ENCODE measurements at places on chromosomes 5 and 9.

DNA sequence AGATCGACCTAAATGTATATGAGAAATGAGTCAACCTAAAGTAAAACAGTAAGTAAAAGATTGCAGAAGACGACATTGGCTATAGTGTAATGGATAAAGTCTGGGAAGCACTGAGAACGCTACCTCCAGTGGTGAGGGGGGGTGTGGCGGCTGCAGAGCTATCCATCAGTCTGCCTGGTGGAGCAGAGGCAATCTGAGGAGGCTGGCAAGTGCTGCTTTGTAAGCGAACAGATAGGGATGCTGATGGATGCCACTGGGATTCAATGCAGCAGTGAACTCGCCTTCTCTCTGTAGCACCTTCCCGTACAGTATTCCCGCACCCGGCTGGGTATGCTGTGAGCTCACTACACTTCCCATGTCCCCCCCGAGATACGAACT is 261.5 kb downstream of the NSG2 start:
- no peak for DNase-seq

DNA sequence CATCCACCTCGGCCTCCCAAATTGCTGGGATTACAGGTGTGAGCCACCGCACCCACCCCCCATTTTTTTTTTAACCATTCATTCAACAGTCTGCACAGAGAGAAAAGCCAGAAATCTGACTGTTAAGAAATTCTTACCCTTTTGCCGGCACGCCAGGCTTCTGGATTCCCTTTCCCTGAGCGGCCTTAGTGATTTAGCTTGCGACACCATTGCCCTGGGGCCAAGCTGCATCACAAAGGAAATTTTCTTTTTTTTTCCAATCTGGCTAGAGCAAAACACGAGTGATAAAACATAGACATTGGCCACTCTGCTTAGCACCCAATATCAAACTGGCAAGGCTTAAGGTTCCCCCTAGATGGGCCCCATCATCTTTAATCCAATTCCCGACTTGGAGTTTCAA is 21.2 kb upstream of the ATOSB start:
- DNase-seq = no peak

DNA sequence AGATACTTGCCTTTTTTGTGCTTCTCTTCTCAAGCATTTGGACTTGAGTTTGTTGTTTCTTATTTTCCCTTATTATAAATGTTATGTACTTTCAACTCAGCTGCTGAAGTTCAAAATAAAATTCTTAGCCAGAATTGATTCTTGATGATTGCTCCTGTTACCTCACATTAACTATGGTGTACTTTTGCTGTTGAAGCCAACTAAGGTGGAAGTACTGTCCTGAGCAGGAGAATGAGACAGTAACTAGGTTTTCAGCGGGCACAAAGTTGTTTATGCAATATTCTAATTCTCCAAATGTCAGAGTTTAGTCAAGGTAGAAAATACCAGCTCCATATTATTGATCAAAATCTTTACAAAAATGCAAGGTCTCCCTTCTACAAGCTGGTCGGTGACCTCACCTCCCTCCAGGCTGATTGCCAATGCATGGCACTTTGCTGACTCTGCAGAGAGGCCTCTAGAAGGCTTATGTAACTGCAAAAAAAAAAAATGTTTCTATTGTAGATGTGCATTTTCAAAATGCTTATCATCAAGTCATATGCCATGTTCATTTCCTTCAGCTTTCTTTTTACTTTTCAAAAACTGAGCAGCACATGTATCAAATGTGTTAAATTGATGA is 1783.5 kb upstream of the WWC1 start:
- no peak for DNase-seq

DNA sequence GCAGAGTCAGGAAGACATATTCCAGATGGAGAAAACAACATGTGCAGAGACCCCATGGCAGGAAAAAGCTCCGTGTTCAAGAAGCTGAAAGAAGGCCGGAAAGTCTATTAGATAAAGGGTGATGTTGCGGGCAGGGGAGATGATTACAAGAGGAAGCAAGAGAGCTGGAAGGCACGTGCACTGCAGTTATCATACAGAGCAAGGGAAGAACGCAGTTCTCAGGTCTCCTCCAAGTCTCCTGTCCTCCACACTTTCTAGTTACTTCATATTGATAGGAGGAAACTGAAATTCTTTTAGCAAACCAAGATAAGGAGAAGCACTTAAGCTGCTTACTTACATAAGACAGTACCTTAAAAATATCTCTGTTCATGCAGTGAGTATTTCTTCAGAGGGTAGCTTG is 58.3 kb upstream of the PLPP6 start:
- DNase-seq = no peak

- DNase-seq = no peak
Observed at GRCh38 chr5:173712609-173713175, 96.2 kb upstream of the BOD1 start.

- DNase-seq = no peak
Observed at GRCh38 chr9:117873664-117874063, 169.5 kb downstream of the TLR4 start.

- no peak for DNase-seq
Observed at GRCh38 chr9:89532478-89532877, 34.6 kb upstream of the SEMA4D start.

- no peak for DNase-seq
Observed at GRCh38 chr5:41683181-41683580, 172.8 kb upstream of the PLCXD3 start.

DNA sequence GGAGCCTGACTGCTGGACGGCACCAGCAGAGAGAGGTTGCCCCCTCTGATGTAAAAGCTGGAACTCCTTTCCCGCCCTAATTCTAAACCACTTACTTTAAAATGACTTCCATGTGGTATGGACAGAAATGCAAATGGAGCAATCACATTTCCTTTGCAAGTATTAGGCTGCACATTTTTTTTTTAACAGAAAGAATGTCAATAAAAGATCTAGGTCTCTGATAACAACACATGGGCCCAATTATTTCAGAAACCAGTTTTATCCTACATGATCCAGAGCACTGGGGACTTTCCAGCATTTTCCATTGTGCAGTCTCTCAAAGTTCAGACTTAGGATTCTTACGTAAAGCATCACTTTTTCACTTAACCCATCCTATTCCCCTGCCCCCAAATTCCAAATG is 203.7 kb downstream of the NXNL2 start:
- peak; percentile 71 for DNase-seq

- no peak for DNase-seq
Observed at GRCh38 chr9:20032413-20033006, 243.7 kb upstream of the SLC24A2 start.

DNA sequence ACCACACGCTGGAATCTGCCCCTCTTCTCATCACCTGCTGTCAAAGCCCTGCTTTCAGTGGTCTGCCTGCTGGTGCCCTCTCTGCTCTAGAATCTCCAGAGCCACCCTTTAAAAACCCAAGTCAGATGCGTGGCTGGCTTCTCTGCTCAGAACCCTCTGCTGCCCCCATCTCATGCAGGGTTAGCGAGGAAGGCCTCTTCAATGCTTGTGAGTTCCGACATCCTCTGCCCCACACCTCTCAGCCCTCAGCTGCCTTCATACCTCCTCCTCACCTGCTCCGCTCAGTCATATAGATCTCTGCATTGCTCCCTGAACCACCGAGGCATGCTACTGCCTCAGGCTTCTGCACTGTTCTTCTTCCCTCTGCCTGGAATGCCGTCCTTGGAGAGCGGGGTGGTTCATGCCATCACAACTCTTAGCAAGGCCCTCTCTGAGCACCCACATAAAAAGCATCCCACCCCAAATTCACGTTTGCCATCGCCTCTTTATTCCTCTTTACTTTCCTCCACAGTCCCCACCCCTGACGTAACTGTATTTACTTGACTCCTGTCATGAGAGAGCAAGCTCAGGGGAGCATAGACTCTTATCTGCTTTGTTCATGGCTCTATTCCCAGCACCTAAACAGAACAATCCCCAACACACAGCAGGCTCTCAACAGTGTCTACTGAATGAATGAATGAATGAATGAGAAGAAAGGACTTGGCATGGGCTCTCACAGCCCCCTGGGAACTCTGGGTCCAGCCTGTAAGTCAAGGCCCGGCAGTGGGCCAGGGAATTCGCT is 10.4 kb downstream of the SHB start:
- no peak for DNase-seq

- peak; percentile 77 for DNase-seq
Observed at GRCh38 chr9:134317790-134318414, 8.4 kb upstream of the RXRA start.

GRCh38 chr5:36417668-36418067 is 116.0 kb upstream of the RANBP3L start:
- no peak for DNase-seq

DNA sequence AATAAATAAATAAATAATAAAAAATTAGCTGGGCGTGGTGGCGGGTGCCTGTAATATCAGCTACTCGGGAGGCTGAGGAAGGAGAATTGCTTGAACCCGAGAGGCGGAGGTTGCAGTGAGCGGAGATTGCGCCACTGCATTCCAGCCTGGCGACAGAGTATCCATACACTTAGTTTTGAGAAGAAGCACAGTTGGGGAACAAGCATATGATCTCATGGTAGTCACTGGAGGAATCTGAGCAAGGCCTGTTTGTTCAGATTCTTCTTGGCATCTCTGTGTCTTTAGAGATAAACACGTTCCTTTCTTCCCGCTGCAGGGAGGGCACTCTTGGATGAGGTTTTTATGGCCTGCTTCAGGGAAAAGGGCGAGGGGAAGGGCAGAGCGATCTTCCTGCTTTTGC is 15.6 kb upstream of the DENND1A start:
- DNase-seq = peak; percentile 21

- DNase-seq = no peak
Observed at GRCh38 chr9:137663584-137663983, 44.8 kb downstream of the EHMT1 start.

DNA sequence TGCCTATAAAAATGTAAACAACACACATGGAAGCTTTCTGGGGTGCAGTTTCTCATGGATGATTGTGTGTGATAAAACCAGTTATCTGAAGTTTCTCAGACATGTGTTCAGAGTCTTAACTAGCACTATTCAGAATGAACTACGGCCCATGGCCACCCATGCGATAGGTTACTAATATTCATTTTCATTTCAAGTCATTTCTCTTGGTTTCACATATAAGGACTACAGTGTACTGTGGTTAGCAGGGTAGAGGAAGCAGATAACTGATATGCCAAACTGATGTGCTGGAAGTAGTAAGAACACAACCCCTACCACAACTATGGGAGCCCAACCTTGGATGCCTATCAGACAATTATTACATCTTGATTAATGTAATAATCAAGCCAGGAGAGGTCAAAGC is 372.1 kb downstream of the DTWD2 start:
- DNase-seq = no peak

DNA sequence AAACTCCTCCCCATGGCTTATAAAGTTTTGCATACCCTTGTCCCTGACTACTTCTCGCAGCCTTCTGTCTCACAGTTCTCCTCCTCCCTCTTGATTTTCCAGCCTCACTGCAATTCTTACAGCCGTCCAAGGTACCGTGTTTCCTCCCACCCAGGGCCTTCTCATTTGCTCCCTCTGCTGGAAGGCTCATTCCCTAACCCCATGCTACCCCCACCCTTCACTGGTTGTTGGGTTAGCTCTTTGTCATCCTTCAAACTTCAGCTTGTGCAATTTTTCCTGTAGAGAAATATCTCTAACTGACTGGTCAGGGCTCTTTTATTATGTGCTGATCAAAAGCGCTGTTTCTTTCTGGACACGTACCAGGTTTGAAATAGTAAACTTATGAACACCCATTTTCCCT is 329.2 kb downstream of the EBF1 start:
- DNase-seq = no peak

DNA sequence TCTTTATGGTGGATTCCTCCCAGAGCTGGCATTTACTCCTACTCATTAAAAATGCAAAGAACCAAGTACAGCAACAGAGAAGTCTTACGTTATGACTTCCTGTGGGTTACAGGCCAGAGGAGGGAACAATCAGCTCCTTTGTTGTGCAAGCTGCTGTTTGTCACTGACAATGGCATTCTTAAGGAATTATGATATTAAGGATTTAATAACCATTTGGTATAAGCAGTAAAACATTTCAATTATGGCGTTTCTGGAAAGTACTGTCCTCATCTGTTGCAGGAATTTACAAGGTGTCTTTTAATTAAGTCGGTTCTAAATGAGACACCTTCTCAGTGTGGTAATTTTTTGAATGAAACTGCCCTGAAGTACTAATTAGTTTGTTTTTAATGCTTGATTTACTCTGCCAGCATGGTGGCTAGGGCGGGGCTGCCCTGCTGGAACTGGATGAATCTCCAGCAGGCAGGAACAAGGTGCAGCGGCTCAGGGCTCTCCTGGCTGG is 49.1 kb upstream of the VDAC1 start:
- peak; percentile 8 for DNase-seq

DNA sequence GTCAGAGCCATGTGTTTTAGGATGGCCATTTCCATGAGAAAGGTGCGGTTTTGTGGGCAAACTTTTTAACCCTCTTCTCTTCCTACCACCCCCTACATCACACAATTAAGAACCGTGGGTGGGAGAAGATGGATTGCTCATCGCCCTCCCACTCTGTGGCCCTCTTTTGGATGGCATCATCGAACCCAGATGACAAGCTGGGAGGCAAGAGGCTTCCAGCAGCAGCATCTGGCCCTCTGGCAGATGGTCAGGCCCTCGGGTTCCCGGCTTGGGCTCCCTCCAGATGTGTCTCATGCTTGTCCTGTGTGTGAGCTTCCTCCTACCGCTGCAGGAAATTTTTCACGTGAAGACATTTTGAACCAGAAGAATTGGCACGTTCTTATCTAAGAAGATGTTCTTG is 199.9 kb downstream of the EBF1 start:
- no peak for DNase-seq

GRCh38 chr5:158234323-158235158 is 375.6 kb upstream of the CLINT1 start:
- no peak for DNase-seq

GRCh38 chr5:102755686-102756371 is 724 bp downstream of the PAM start:
- DNase-seq = peak; percentile 79

DNA sequence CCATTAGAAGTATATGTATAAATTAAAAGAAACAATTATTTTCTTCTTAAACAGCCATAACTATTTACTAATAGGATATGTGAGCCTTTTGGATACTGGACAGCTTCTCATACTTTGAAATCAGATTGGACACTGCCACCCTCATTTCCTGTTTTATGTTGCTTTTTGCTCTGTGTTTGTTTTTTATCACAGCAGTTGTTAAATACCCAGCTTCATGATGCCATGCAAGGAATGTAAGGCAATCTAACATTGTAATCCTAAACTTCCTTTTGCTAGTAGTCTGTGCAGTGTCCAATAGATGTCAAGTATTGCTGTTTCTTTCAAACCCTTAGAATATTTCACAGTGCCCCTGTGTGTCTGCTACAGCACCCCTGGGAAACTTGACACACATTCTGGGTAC is 56.2 kb downstream of the CNTLN start:
- DNase-seq = peak; percentile 25

GRCh38 chr5:57189515-57189914 is 15.7 kb downstream of the GPBP1 start:
- DNase-seq = no peak

GRCh38 chr5:59712836-59713497 is 180.6 kb downstream of the PDE4D start:
- DNase-seq = no peak

- DNase-seq = no peak
Observed at GRCh38 chr9:123266655-123267399, 1.6 kb downstream of the STRBP start.
